ENCODE measurements at places on chromosomes 13 and 19.

GRCh38 chr19:48477067-48477685, 8.0 kb downstream of the CYTH2 start:
- DNase-seq, result no peak

DNA sequence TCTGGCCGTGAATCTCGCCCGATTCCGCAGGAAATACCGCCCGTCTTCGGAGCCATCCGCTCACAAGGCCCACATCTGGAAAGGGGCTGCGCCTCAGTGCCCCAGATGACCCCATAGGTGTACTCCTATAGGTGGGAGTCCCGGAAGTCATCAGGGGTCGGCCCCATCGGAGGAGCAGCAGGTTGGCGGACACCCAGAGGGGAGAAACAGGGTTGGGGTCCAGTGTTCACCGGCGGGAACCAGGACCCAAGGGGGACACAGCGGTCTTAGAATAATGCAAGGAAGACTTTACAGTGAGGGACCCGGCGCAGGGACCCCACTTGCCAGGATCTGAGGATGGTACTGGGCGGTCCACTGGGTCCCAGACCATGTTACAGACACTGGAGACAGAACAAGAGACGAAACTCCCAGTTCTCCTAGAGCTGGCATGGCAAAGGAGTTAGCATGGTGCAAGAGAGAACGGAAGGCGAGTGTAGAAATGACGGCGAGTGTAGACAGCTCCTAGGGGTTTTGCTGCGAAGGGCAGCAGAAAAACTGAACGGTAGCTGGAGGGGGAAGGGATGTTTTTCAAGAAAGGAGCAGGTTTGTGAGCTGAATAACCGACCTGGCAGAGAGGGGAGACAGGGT, 4.2 kb upstream of the RGL3 start:
- DNase-seq, result no peak

GRCh38 chr13:113410472-113411201, 42.7 kb downstream of the ADPRHL1 start:
- no peak for DNase-seq

DNA sequence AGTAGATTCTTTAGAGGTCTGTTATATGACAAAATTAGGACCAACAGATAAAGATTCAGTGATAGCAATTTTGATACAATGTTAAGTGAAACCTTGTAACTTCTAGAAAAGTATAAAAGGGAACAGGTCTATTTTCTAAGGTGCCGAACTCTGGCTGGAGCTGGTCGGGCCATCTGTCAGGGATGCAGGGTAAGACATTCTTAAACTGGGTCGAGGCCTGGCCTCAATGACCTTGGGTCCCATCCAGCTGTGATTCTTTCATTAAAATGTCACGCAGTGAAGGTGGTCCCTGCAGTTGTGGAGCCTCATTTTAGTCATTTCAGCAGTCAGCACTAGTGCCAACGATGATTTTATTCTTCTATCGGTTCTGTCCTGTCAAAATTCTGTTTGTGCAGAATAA, 271.9 kb upstream of the SPRY2 start:
- DNase-seq, result no peak

GRCh38 chr19:13079542-13079986, 23.1 kb downstream of the LYL1 start:
- DNase-seq, result no peak

GRCh38 chr13:67090856-67091255, 139.3 kb downstream of the PCDH9 start:
- DNase-seq, result no peak

DNA sequence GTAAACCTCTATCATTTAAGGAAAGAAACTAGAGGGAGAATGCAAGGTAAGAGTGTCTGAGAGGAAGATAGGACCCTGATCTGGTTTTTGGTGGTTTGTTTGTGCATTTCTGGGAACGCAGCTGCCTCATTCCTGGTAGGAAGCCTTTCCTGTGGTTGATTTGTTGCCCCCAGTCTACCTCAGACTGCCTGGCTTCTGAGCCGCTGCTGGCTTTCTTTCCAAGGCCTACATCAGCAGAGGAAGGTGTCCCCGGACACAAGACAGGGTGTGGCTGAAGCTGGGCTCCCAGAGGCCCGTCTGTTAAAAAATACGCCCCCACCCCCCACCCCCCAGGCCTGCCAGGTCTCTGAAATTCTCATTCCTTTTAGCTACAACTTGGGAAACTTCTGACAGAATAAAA, 42.6 kb downstream of the C13orf42 start:
- DNase-seq, result no peak

GRCh38 chr19:47510516-47511127, 4.2 kb downstream of the NAPA start:
- no peak for DNase-seq

DNA sequence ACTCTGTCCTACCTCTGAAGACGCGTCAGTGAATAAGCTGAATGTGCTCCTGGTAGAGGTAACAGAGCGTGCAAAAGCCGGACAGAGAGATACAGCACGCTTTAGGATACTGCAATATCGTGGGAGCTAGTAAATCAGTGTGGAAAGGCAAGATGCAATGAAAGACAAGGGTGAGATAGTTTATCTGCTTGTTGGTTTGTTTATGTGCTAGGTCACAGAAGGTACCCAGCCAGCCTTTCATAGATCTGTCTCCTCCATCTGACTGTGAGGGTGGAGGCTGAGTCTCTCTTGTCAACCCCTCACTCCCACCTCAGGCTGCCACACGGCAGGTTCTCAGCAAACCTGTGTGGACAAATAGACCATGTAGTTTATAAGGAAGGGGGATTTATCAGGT, 904 bp upstream of the GIPC1 start:
- no peak for DNase-seq

DNA sequence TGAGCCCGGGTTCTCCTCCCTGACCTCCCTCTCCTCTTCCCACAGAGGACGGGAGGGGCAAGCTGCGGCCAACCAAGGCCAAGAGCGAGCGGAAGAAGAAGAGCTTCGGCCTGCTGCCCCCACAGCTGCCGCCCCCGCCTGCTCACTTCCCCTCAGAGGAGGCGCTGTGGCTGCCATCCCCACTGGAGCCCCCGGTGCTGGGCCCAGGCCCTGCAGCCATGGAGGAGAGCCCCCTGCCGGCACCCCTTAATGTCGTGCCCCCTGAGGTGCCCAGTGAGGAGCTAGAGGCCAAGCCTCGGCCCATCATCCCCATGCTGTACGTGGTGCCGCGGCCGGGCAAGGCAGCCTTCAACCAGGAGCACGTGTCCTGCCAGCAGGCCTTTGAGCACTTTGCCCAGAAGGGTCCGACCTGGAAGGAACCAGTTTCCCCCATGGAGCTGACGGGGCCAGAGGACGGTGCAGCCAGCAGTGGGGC, 162.2 kb downstream of the KDM4B start:
- no peak for DNase-seq
